IgD-negative memory B cell (primary cell): ENCODE measurements at places on chromosomes 6 and 20. TPM values are rescaled to one million over a fixed set of nuclear protein-coding genes. Genes with fewer than 3 reads are reported as not detected.

The MTFR2 gene
- 1.5 TPM for polyA plus RNA-seq

The YWHAB gene
- 505 TPM for polyA plus RNA-seq

The OPN5 gene
- not detected for polyA plus RNA-seq

The DPPA5 gene
- not detected for polyA plus RNA-seq

The PAX1 gene
- not detected for polyA plus RNA-seq

The MUC22 gene
- polyA plus RNA-seq, result not detected

The WFDC2 gene
- polyA plus RNA-seq, result 2.2 TPM

The RIMS1 gene
- polyA plus RNA-seq, result not detected

The ZNF831 gene
- 1.2 TPM for polyA plus RNA-seq

The CLPSL1 gene
- not detected for polyA plus RNA-seq

The SIRPB2 gene
- 0.15 TPM for polyA plus RNA-seq

The PCK1 gene
- not detected for polyA plus RNA-seq

The BNIP5 gene
- not detected for polyA plus RNA-seq

The MARCKS gene
- polyA plus RNA-seq, result 17.7 TPM

The TREM2 gene
- polyA plus RNA-seq, result not detected

The SNAI1 gene
- polyA plus RNA-seq, result 0.63 TPM

The MTCH1 gene
- polyA plus RNA-seq, result 69.5 TPM

The CD40 gene
- 217 TPM for polyA plus RNA-seq
